ENCODE measurements at places on chromosomes 5 and 9.

DNA sequence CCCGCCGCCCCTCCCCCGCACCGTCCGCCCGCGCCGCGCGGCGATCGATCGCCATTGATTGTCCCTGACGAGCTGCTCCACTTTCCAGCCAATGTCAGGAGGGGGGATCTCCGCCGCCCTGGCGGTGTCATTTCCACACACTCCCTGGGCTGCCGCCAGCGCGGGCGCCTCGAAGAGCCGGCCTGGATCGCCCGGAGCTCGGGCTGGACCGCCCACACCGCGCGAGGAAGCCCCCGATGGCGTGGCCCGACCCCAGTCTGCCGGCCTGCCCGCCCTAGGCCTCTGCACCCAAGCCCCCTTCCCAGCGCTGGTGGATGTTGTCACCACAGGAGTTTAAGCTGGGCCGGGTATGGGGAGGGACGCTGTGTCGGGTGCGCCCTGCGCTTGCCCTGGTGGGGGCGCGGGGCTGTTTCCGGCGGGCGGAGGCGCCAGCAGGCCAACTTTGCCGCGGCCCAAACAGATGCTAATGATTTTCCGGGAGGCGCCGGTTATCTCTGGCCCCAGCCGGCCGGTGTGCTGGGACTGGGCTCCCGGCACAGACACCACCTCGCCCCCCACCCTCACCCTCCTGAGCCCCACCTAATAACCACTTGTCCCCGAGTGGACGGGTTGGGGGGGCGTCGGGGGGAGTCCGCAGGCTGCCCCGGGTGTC, 10.6 kb upstream of the CXXC5 start:
- DNase-seq: peak; percentile 44

DNA sequence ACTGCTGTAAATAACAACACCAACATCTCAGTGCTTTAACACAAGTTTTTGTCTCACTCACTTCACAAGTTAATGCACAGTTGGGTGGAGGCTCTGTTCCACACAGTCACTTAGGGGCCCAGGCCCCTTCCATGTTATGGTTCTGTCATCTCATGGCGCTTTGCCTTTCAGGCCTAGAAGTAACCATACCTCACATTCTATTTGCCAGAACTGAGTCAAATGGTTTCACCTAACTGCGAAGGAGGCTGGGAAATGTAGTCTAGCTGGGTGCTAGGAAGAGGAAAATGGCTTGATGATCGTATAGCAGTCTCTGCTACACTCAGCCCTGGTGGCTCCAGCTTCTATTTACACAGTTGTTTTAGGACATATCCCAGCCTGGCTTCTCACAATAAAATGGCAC, 23.1 kb upstream of the MVB12B start:
- no peak for DNase-seq

DNA sequence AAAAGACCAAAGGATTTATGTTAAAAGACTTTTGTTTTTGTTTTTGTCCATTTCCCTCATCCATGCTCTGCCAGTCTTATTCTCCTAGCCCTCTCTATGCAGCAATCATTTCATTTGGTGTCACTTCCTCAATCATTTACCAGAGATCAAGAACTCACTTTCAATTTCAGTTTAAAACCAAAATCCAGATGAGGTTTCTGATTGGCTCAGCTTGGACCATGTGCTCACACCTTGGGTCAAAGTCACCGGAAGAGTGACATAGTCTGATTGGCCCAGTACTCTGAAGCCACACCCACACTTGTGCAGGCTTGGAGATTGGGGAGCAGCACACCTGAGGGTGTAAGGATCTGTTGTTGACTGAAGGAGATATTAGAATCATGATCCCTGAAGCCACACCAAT, 79.6 kb downstream of the TLR4 start:
- no peak for DNase-seq

GRCh38 chr5:148499452-148499851, 115.7 kb downstream of the FBXO38 start:
- DNase-seq: no peak

GRCh38 chr9:95484225-95484624, 32.5 kb downstream of the PTCH1 start:
- DNase-seq: no peak

GRCh38 chr5:115568668-115569067, 24.1 kb upstream of the FEM1C start:
- no peak for DNase-seq

All from DMS79 treated with DMSO at 0.1 percent for 48 hours (cell line).